ENCODE measurements at places on chromosomes 7 and 10. TPM values are rescaled to one million over a fixed set of nuclear protein-coding genes. Genes with fewer than 3 reads are reported as not detected.

Gene NPFFR1
- total RNA-seq = not detected

Gene FGFR2
- 0.10 TPM for total RNA-seq

Gene DPCD
- total RNA-seq = 43.1 TPM

Gene SLC39A12
- not detected for total RNA-seq
